ENCODE measurements at places on chromosomes 1 and 21.

- peak; percentile 35 for DNase-seq
These were observed 64.9 kb downstream of the TGFB2 start for GRCh38 chr1:218409946-218410510.

GRCh38 chr1:244155661-244156060 lies 104.6 kb downstream of the ZBTB18 start:
- no peak for DNase-seq

DNA sequence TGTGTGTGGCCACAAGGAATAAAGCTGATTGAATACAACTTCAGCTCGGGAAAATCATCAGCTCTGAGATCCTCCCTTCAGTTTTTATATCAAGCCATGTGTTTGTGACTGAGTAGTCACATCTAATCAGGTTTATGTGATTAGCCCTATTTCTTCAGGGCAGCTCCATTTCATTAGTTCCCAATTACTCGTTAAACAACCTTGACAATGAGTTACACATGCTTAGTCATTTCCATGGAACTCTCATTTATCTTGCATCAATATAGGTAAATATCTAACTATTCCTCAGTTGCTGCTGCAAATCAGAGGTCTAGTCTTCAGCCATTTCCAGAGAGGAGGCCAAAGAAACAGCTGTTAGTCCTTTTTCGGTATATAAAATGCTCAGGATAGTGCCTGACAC lies 16.3 kb downstream of the CRB1 start:
- DNase-seq: no peak

GRCh38 chr21:36747815-36748383 lies 49.0 kb downstream of the SIM2 start:
- peak; percentile 60 for DNase-seq

DNA sequence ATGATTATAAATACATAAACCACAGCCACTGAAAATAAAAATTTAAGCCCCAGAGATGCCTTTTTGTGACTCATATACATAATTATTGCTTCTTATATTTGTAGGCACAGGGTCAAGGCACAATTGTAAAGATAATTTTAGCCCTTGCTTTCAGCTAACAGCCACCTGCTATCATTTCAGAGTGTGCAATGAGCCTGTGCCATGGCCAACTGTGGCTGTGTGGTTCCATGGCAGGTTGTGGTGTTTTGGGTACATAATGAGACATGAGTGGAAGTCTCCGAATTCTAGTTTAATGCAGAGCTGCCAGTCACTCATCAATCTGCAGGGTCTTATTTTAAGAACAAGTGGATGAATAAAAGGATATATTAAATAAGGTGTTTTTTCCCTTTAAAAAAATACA lies 346.9 kb upstream of the SNX7 start:
- no peak for DNase-seq

DNA sequence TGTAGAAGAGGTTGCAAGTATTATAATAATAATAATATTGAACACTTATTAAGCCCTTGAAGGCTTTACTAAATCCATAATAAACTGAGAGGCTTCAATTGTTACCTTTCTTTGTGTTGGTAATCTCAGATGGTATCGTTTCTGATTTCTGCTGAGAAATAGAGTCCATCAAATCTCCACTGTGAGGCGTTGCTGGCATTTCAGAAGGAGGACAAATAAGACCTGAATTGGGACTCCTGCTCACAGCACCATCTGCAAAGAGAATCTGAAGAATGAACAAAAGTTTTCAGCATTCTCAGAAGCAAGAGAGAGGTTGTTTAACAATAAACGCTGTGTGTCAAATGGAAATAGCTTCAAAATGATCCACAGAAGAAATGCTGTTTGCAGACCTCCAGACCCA lies 93.7 kb downstream of the WDR3 start:
- DNase-seq: peak; percentile 11

DNA sequence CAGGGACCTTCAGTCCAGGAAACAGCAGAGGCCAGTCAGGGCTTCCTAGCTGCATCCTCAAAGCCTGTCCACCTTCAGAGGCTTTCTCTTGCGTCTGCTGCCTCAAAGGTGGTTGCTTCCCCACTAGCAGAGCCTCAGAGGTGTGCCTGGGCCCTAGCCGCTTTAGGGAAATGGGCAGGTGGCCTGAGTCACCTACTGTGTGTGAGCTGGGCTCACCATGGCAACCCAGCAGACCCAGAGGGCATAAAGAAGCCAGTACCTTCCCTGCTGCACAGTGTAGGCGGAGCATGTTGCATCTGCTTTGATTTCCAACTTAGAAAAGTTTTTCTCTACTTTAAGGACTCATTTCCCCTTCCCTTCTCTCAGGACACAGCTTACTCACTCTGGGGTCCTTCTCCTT lies 12.5 kb downstream of the SLC9A1 start:
- DNase-seq: no peak

DNA sequence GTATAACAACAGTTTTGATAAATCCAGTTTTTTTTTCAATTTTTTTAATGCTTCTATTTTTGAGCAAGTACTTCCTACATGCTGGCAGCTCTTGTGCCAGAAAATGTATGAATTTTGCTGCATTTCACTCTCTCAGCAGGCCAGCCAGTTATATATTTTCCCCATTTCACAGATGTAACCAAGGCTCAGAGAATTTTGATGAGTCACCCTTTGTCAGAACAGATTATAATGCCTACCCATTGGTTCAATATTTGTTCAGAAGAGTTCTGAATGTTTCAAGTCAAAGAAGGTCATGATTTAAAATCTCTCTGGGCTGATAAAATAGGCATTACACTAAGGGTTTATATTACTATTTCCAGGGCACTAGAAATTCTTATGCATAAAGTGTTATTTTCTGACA lies 452.2 kb downstream of the RWDD3 start:
- DNase-seq: no peak

- DNase-seq: no peak
These were observed 311.7 kb downstream of the KCNH1 start for GRCh38 chr1:210822241-210822640.

- DNase-seq: no peak
These were observed 656.7 kb downstream of the AJAP1 start for GRCh38 chr1:5311147-5311546.

GRCh38 chr1:8510041-8510823 lies 192.3 kb downstream of the SLC45A1 start:
- peak; percentile 83 for DNase-seq

- DNase-seq: no peak
These were observed 98.8 kb downstream of the LBR start for GRCh38 chr1:225329041-225329440.

DNA sequence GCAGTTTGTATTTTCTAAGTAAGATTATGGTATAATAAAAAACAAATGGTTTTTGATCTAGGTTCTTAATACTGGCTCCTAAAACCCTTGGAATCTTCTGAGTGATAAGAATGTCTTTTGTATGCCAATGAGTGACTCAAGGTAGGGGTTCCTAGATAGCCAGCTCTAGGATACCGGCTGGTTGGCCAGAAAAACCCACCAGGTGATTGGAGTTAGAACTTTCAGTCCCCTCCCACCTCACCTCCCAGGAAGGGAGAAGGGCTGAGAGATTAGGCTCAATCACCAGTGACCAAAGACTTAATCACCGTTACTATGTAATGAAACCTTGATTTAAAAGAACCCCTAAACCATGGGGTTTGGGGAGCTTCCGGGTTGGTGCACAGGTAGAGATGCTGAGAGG lies 8.7 kb upstream of the BRDT start:
- DNase-seq: no peak

- DNase-seq: peak; percentile 65
These were observed 31.4 kb upstream of the C1orf185 start for GRCh38 chr1:51070640-51071039.

- DNase-seq: peak; percentile 9
These were observed 16.5 kb downstream of the KRTAP19-1 start for GRCh38 chr21:30463713-30464112.

GRCh38 chr1:54971317-54971791 lies 9.1 kb upstream of the TMEM61 start:
- peak; percentile 38 for DNase-seq

DNA sequence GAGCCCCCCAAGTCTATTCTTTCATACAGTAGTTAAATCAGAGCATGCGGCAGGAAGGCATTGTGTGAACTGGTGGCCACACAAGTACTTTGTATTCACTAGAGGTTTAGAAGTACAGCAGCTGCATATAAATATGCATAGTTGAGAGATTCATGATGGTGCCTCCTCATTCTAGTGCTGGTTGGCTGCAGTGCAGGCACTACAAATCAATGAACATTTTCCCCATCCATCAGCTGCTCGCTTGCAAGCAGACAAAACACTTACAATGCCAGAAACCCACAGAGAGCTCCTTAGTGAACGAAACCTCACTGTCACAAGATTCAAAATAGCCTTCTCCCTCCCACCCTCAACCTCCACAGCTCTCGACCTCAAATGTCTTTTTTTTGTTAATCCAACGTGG lies 726.2 kb downstream of the USP25 start:
- DNase-seq: no peak

- DNase-seq: no peak
These were observed 235.0 kb upstream of the KIAA0040 start for GRCh38 chr1:175427625-175428024.

- no peak for DNase-seq
These were observed 67.2 kb downstream of the RPAP2 start for GRCh38 chr1:92366040-92366395.

DNA sequence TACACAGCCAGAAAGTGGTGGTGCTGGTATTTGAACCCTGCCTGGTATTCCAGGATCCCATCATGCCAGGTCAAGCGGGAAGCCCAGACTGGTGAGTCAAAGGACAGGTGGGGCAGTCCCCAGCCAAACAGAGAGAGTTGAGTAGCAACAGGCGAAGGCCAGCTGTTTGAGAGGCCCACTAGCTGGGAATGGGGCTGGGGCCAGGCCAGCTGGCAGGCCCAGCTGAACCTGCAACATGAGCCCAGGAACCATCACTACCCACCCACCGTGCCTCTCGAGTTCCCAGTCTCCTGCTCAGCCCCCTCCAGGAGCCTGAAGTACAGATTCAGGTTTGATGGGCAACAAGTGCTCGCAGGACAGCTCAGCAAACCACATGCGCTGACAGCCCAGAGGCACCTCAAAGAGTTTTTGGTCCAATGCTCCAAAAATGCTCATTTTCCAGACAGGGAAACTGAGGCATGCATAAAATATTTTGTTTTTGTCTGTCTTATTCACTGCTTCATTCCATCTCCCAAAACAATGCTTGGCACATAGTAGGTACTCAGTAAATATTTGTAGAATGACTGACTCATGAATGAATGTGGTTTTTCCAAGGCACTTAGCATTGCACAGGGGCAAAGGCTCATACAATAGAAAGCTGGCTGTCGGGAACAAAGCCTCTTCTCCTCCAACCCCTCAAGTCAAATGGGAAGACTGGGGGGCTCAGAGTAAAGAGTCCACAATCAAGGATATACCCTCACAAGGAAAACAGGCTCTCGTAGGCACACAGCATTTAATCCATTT lies 42.5 kb upstream of the CLIC4 start:
- no peak for DNase-seq

DNA sequence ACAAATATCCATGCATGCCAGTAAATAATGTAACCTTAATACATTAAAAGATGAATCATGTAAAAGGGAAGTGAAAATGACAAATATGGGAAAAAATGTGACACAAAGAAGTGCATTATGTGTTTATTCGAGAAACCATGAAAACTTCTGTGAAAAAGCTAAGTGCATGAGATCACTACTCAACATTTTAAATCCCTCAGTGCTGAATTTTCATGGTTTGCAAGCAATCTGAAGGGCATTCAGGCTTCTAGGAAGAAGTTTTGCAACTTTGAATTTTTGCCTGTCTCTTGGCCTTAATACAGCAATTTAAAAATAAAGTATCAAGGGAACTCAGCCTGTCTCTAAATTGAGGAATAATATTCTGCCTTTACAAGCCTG lies 78.2 kb downstream of the MAP3K7CL start:
- peak; percentile 96 for DNase-seq

GRCh38 chr1:89590341-89591080 lies 42.4 kb upstream of the LRRC8C start:
- peak; percentile 19 for DNase-seq

Data from fibroblast of skin of back (primary cell).